ENCODE measurements at places on chromosomes 2 and 18.

DNA sequence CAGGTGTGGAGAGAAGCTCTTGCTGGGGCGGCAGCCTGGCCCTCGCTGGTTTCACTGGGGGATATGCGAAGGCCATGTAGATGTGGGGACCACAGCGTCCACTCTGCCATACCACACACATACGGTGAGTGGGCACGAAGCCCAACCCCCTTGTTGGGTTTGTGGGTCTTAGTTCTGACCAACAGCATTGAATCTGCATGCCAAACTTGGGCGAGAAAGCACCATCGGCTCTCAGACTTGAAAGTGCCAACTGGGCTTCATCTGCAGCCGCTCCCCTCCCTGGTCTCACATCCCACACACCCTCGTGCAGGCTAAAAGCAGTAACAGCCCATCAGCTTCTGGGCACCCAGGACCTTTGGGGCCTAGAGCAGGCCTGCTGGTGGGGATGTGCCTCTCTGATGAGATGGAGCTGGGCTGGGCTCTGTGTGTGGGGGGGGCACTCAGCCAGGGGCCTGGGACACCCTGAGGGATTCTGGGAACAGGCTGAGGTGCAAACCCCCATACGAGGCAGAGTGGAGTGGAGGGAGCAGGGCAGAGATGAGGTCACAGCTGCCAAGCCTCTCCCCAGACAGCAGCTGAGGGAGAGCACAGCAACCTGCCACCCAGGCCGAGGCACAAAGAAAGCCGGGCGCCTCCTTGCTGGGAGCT, 264.4 kb downstream of the TWIST2 start:
- no peak for DNase-seq

- no peak for DNase-seq
These were observed 71.3 kb downstream of the C1D start for GRCh38 chr2:67991456-67991855.

GRCh38 chr2:74499267-74499939, at the start of gene LBX2:
Gene LBX2 (minus strand): TSS chr2:74499603. CDS start chr2:74499537, 66 bp downstream.
- no peak for DNase-seq

- DNase-seq = no peak
These were observed 58.9 kb upstream of the KCNG2 start for GRCh38 chr18:79738581-79739439.

DNA sequence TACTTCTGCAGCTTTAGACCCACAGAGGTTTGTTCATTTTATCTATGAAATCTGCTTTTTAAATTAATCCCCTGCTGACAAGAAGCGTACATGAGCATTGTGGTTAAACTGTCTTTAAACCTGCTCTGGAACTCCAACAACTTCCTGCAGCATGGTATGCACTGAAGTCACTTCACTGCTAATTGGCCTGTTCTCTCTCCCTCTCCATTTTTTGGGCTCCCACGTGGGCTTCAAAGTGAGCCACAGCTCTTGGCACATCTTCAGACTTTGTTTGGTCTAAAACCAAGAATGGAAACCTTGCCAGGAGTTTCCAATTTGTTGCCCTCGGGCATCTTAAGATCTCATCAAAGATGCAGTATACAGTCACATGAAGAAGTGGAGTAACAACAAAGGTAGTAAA, 311.4 kb downstream of the LRRTM1 start:
- DNase-seq = no peak

- DNase-seq = no peak
These were observed 16.2 kb downstream of the SAG start for GRCh38 chr2:233323851-233324250.

GRCh38 chr2:20877960-20878359, 55.1 kb upstream of the LDAH start:
- DNase-seq = no peak

DNA sequence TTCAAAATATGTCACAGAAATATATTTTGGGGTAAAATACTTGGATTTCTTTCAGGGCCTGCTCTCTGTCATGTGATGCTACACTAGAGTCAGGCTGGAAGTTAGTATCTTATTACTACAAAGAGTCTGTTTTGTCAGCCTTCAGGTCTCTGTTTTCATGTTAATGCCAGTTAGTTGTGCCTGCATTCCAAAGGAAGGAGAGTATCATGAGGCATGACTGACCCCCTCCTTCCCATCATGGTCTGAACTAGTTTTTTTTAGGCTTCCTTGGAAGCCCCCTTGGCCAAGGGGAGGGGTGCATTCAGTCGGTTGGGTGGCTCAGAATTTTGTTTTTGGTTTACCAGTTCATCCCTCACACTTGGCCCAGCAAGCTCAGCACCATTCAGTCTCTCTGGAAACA, 318.0 kb downstream of the ALK start:
- no peak for DNase-seq

GRCh38 chr2:233387225-233387624, 32.9 kb downstream of the DGKD start:
- DNase-seq = no peak

DNA sequence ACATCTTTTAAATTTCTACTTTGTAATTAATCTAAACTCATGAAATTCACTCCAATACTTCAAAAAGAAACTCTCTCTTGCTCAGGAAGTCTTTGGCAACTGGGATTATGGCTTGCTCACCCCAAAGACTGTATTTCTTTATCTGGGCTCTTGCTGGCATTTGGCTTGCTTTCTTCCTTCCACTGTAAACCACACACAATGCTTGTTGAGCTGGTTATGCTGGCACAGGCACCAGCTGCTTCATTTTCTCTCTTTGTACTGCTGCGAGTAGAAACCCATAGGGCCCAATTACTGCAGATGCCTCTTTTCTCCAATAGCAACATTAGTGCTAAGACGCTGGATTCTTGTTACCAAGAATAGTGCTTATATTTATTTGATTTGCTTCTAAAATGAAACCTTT, 51.4 kb downstream of the SLC38A11 start:
- DNase-seq = no peak

GRCh38 chr2:164719996-164720941, 99.0 kb upstream of the GRB14 start:
- no peak for DNase-seq

- no peak for DNase-seq
These were observed 72.2 kb upstream of the DYNC1I2 start for GRCh38 chr2:171615069-171615468.

- DNase-seq = no peak
These were observed 16.4 kb downstream of the TMEM182 start for GRCh38 chr2:102778260-102778659.

DNA sequence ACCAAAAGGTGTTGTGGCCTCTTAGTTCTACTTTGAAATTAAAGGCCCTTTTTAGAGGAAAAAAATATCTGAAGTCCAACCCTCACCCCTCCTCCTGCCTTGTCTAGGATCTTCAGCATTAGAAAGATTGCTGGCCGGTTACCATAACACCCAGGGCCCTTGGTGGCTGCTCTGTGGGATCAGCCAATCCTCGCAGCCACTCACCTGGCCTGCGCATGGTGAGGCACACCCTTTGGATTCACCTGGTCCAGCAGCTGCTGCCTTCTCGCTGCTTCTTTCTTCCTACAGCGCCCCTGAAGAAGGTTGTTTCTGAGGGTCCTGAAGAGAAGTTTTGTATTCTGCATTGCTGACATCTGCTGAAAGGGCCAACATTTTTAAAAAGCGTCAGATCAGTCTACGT, 25.2 kb downstream of the DYTN start:
- no peak for DNase-seq

DNA sequence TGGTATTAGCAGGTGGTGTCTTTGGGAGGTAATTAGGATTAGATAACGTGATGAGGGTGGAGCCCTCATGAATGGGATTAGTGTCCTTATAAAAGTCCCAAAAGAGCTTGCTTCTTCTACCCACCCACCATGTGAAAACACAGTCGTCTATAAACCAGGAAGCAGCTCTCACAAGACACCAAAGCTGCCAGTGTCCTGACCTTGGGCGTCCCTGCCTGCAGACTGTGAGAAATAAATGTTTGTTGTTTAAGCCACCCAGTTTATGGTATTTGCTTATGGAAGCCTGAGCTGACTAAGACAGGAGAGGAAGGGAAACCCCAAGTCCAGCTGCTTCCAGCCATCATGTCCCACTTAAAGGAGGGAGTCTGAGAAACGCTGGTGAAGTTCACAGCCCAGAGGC, 13.6 kb downstream of the ADI1 start:
- no peak for DNase-seq

DNA sequence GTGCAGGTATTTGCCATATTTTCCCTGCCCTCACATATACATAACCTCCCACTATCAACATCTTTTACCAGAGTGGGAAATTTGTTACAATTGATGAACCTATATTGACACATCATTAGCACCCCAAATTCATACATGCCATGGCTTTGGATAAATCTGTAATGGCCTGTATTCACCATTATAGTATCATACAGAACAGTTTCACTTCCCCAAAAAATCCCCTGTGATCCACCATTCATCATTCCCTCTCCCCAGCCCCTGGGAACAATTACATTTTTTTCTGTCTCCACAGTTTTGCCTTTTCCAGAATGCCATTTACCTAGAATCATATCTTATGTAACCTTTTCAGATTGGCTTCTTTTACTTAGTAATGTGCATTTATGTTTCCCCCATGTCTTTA, 494.5 kb downstream of the RNF144A start:
- DNase-seq = no peak

GRCh38 chr2:189406586-189407233, 34.6 kb upstream of the WDR75 start:
- no peak for DNase-seq

DNA sequence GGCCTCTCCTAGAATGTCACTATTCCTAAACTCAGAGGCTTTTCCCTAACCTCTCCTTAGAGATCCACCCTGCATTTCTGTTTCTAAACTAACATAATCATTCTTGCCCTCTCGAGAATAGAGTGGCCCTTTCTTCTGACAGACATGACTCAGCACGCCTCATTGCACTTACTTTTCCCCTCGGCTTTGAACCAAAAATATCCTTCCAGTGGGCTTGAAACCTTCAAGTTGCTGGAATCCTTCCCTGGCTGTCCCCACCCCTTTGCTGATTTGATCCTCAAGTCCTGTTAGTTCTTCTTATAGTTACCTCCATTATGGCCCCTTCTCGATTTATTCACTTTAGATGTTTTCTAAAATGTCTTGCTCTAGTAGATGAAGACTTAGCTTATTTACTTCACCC, 158.0 kb downstream of the LTBP1 start:
- no peak for DNase-seq

All from activated CD4-positive, alpha-beta T cell treated with anti-CD3 and anti-CD28 coated beads for 4 hours (primary cell).